ENCODE measurements at places on chromosomes 6 and 20.

DNA sequence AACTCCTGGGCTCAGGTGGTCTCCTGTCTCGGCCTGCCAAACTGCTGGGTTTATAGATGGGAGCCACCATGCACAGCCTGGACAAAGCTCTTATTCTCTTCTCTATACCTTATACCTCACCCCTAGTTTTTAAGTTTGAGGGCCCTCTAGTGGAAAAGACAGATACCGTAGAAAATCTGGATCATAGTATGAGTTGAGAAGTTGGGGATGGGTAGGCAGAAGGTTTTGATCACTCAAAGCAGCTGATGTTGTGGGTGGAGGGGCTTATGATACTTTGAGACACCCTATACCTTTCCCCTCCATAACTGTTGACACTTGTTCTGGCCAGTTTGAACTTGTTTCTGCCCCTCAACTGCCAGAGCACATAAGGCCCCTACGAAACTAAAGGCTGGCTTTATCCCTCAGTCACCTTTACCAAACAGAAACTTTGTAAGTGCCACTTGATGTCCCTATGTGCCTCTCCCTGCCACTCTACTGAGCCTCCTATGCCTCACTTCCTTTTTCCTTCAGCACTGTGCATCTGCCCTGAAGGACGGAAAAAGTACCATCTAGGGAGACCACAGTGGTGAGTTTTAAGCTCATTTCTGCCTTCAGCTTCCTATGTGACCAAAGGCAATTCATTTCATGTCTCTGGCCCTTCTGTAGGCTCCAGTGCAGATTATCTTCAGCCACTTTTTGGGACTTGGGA lies 28.6 kb downstream of the RALY start:
- no peak for DNase-seq

DNA sequence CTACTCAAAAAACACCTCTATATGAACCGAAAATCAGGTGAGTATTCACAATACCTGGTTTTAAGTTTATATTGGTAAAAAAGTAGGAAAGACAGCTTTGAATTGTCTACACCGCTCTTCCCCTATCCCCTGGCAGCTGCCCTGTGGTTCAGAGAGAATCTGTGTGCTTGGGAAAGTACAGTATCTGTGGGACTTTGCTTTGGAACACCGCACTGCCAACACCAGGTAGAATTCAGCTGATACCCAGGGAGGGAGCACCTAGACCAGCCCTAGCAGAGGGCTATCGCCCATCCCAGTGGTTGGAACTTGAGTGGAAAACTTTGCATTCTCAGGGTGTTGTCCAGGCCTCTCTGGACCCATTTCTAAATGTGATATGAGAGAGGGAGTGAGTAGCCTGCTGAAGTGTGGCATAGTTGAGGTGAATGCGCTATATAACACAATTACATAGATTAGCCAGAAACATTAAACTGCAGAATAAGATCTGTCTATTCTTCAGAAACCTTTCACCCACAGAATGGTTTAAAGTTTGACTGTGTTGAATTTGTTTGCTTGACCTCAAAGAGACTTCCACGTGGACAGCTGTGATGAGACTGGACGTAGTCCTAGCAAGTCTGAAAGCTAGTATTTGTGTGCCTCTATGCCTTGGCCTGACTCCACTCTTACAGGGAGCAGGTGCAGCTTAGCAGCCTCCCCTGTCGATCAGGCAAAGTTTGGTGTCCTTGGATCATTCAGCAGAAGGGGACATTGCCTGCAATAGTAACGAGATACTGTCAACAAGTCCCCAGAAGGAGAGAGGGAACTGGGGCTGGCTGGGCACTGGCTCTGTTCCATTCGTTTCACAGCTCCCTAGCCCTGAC lies 11.5 kb upstream of the MPC1 start:
- no peak for DNase-seq

- no peak for DNase-seq
Measured at GRCh38 chr6:43368259-43369160, 937 bp downstream of the ZNF318 start.

GRCh38 chr20:10662151-10662550 lies 11.6 kb downstream of the JAG1 start:
- DNase-seq = no peak

- DNase-seq = no peak
Measured at GRCh38 chr20:46323557-46323956, 15.3 kb upstream of the CDH22 start.

DNA sequence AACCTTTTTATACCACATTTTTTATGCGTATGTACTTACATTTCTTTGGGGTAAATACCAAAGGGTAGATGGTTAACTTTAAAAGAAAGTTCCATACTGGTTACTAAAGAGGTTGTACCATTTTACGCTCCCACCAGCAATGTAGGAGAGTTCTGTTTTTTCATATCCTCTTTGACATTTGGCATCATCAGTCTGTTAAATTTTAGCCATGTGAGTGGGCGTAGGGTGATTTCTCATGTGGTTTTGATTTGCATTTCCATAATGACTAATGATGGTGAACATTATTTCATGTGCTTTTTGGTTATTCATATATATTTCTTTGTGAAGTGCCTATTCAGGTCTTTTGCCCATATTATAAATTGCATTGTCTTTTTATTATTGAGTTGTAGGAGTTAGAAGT lies 194.2 kb downstream of the PRL start:
- no peak for DNase-seq

- DNase-seq = no peak
Measured at GRCh38 chr6:97110626-97111025, 172.4 kb downstream of the MMS22L start.

GRCh38 chr6:27138837-27139755 lies 108.4 kb upstream of the PRSS16 start:
- no peak for DNase-seq

GRCh38 chr6:78462728-78463127 lies 404.6 kb upstream of the IRAK1BP1 start:
- DNase-seq = no peak

DNA sequence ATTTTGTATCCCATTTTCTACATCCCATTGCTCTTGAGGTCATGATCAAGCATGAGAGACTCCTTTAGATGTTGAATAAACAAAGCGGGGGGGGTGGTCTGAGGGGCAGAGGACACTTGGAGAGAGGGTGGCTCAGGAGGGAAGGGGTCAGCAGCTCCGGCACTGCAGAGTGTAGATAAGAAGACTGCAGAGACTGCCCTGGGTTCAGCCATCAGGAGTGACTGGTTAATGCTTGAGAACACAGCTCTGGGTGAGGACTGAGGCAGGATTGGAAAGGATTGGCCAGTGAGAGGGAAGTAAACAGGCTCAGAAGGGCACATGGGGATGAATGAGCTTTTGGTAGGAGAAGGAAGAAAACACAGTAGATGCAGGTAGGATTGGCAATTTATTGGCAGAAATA lies 205.3 kb upstream of the CNR1 start:
- DNase-seq = no peak

- no peak for DNase-seq
Measured at GRCh38 chr6:17439243-17439993, 46.0 kb downstream of the CAP2 start.

- DNase-seq = no peak
Measured at GRCh38 chr6:168983925-168984324, 269.7 kb downstream of the THBS2 start.

GRCh38 chr6:79375635-79376337 lies 141.3 kb upstream of the HMGN3 start:
- DNase-seq = peak; percentile 50

GRCh38 chr6:111192911-111193555 lies 105.7 kb downstream of the SLC16A10 start:
- no peak for DNase-seq

DNA sequence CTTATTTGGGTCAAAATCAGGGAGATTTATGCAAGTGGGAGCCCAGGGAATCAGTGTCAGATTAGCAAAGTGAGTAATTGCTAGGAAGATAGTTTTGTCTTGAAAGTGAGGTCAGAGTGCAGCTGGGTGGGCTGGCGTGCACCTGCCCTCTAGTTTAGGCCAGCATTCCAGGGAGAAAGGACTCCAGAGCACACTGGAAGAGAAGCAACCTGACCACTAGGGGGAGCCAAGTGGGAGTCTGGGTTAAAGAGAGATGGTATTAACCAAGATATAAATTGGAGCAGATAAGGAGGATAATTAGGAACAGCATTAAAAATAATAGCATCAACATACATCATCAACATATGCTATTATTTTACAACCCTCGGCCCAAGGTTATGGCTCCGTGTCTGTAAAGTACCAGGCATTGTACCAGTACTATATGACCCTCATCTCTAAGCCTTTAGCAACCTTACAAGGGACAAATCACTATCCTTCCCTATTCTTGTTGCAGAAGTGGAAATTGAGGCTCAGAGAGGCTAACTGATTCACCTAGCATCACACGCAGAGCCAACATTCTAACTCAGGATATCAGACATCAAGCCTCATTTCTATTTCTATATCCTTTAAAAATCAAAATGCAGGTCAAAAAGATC lies 57.8 kb downstream of the SLC2A10 start:
- peak; percentile 16 for DNase-seq

GRCh38 chr6:159062976-159063375 lies 18.2 kb upstream of the TAGAP start:
- DNase-seq = no peak

DNA sequence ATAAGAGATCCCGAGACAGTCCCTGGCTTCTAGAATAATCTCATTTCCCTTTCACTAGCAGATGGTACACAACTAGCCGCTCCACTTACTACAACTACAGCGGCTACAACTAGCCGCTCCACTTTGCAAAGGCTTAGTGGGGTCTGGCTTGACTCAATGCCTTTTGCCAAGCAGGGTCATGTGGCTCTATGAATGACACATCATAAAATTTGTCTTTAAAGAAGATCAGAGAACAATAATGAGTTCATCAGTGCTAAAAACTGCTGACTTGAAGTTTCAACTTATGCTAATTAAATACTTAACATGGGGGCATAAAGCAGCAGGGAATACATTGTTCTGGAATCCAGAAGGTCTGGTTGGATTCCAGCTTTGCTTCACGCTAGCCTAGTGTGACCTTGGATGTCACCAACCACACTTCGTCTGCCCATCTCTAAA lies 2.0 kb upstream of the MICAL1 start:
- no peak for DNase-seq

DNA sequence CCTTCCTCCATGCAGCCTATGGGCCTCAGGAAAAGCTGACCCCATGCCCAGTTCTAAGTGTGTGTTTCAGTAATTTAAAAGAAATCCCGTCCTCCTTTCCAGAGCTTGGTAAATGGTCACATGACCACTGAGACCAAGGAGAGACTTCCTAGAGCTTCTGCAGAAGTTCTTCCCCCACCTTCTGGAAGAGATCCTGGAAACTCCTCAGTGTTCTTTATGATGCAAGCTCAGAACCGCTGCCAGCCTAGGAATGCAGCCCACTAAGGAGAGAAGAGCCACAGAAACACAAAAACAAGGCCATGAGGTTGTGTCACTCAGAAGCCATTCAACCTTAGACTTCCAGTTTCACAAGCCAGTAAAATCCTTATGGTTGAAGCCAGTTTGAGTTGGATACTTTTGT lies 348.4 kb downstream of the TPBG start:
- no peak for DNase-seq

- no peak for DNase-seq
Measured at GRCh38 chr6:17485946-17486345, 92.6 kb downstream of the CAP2 start.

DNA sequence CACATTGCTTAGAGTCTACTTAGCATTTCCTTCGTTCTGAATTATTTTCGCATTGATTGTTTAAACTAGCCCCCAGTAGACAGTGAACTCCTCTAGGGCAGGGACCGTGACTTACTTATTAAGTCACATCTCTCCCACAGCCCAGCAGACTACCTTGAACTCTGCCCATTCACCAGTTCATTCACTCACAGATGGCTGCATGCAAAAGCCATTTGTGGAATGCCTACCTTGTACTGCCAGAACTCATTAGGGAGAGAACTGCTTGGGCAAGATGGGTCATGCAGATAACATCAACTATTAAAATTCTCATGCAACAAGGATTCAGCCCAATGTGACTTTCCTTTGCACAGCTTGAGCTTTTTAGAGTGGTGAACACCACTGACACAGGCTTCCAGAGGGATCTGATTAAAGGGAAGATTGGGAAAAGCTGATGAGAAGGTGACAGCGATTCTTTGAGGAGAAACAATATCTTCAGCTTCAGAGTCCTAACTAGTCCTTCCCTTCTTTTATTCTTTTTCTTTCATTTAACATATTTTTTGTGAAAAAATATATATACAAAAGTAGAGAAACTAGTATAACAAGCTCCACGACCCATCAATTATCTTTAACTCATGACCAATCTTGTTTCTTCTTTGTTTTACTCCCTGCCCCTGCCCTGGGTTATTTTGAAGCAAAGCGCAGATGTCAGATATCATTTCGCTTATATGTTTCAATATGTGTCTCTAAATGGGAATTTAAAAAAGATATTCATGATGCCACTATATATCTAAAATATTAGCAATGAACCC lies 273.9 kb downstream of the CDC5L start:
- DNase-seq = no peak

- DNase-seq = no peak
Measured at GRCh38 chr20:53078761-53079160, 106.6 kb downstream of the TSHZ2 start.

DNA sequence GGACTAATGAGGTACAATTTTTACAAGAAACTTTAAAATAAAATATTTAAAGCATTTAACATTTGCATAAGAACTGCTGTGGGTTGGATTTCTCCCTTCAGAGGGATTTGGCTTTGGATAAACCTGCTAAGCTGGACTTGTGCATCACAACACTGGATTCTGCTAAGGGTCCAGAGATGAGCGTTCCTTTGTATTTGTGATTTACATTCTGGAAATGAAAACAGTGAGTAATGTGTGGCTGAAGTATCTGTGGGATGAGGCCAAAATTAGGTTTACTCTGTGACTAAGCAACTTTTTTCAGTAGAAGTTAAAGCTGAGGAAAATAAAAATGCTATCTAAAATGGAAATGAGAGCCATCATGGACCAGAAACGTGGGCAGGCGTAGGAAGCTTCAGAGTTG lies 494.3 kb downstream of the EPM2A start:
- DNase-seq = no peak

DNA sequence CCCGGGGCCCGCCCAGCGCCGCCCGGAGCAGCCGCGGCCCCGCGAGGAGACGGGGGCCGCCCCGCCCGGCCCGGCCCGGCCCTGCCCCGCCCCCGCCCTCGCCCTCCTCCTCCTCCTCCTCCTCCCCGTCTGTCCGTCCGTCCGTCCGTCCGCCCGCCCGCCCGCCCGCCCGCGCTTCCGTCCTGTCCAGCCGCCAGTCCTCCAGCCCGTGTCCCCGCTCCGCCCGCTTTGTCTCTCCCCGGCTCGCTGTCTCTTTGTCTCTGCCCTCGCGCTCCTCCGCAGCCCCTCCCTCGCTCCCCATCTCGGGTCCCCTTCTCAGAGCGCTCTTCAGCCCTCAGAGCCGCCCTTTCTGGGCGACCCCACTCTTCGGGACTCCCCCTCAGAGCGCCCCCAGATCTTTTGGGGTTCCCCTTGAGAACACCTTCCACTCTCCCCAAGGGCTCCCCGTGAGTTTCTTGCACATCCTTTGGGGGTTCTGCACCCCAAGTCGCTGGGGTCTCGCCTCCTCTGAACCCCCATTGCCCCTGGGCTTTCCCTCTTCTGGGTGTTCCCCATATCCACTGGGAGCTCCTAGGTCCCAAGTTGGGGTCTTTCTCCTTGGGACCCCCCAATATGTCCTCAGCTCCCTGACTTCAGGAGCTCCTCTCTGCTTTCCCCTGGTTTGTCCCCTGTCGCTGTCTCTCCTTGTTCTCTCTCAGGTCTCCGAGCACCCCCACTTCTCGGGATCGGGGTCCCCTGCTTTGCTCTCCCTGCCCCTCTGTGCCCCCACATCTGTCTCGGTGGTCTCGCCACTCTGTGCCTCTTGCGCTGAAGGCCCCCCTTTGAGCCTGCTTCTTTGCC lies 79.5 kb upstream of the MYL9 start:
- no peak for DNase-seq

- DNase-seq = no peak
Measured at GRCh38 chr20:60837173-60837770, 414.8 kb upstream of the CDH4 start.

- DNase-seq = no peak
Measured at GRCh38 chr20:13739731-13740649, 44.7 kb downstream of the ESF1 start.

All from DMS153 (cell line).